RWPE2 (cell line): ENCODE measurements at places on chromosomes 6 and 20.

DNA sequence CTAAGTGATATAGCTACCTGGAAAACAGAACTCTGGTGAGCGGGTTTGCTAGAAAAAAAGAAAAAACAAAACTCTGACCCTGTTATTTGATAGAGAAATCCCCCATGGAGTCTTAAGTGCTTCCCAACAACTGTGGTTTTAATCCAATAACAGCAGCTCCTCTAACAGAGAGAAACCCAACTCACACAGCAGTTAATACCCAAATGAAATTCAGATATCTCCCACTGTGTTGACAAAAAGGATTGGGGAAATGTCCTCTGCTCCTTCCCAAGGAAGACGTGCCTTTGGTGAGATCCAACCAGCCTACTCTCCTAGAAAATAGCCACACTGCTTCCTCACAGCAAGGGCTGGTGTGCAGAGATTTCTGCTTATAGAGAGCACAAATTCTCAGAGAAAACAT lies 200.4 kb upstream of the FBXL4 start:
- DNase-seq, result no peak
- H3K27me3 ChIP-seq, result no peaks in the 10 kb centered on the region
- H3K36me3 ChIP-seq, result no peaks in the 10 kb centered on the region

- no peak overlapping the region for H3K4me3 ChIP-seq
- no peak overlapping the region for H3K27ac ChIP-seq
- DNase-seq, result no peak
Observed at GRCh38 chr6:145015739-145016558, 719.4 kb downstream of the EPM2A start.

DNA sequence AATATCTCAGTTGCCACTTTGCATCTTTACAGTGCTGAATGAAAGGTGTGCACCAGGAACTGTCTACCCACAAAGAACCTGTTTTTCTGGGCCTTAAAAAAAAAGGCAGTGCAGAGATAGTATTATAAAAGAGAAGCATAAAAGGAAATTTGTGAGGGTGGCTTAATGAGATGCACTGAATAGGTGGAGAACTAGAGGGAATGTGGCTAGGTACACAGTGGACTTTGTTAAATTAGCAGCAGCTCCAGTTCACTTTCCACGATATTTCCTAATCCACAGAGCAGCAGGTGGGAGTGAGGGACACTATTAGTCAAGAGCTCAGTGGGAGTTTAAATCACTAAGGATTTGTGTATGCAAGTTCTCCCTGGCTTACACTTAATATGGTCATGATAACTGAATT lies 38.8 kb downstream of the MAP7 start:
- H3K4me3 ChIP-seq, result no peak overlapping the region
- no peaks in the 10 kb centered on the region for H3K36me3 ChIP-seq
- peaks cover 7% of the 10 kb centered on the region for H3K4me1 ChIP-seq

GRCh38 chr20:62850333-62850974 lies 11.2 kb downstream of the TCFL5 start:
- H3K4me1 ChIP-seq, result no peaks in the 10 kb centered on the region
- H3K27me3 ChIP-seq, result no peaks in the 10 kb centered on the region
- no peak overlapping the region for H3K27ac ChIP-seq
- no peak overlapping the region for H3K4me3 ChIP-seq
- DNase-seq, result no peak
- peaks cover 69% of the 10 kb centered on the region for H3K36me3 ChIP-seq

GRCh38 chr6:33763483-33763882 lies 16.8 kb upstream of the IP6K3 start:
- no peak for DNase-seq
- no peak overlapping the region for H3K4me3 ChIP-seq
- peaks cover 8% of the 10 kb centered on the region for H3K4me1 ChIP-seq
- no peaks in the 10 kb centered on the region for H3K27me3 ChIP-seq
- H3K36me3 ChIP-seq, result no peaks in the 10 kb centered on the region
